ENCODE measurements at places on chromosomes 1 and 21. TPM values are rescaled to one million over a fixed set of nuclear protein-coding genes. Genes with fewer than 3 reads are reported as not detected.

DYRK1A gene
- total RNA-seq: 108 TPM

BCAN gene
- 0.45 TPM for total RNA-seq

RPTN gene
- total RNA-seq: not detected

IGSF21 gene
- total RNA-seq: 1.2 TPM

ZFP69 gene
- total RNA-seq: 3.3 TPM

OR2G6 gene
- total RNA-seq: not detected

RGS13 gene
- total RNA-seq: 4.3 TPM

ALPL gene
- 4.4 TPM for total RNA-seq

All from esophagus muscularis mucosa (tissue), 4 donors.